ENCODE measurements at places on chromosomes 7 and 10.

DNA sequence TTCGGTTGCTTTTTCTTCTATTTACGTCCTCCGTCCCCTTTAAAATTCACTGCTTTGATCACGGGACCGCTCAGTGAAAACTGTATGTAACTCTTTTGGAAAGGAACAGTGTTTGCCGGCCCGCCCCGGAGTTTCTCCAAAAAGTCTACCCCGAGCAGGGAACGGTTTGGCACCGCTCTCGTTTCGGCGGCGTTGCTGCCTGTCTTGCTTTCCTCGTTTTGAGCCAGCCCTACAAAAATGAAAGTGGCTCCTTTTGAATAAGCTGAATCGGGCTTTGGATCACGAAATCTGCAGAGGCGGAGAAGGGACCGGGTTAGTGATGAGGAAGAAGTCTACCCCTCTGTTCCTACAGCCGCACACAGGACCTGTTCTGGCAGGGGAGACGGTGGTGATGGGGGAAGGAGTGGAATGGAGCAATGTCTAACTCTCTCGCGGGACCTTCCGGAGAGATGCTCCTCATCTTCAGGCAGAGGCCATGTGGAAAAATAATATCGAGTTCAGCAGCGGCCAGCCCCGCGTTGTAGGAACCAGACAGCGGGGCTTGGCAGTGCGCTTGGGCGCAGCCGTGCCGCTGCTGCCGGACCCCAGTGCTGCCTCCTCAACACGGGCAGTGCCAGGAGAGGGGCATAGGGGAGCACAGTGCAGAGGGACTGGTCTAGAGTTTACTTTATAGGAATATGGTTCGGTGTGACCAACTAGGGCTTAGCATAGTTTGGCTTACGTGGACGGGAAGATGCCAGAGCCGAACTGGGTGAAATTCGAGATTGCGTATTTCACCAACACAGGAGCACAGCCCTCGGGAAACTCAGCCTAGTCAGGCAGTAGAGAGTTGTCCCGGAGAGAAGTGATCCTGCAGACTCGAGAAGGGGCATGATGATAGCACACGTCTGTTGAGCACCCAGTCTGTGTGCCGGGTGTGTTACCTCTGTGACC is 1.4 kb downstream of the HTRA1 start:
- DNase-seq, result no peak

GRCh38 chr10:131511391-131511790 is 199.9 kb upstream of the TCERG1L start:
- DNase-seq, result no peak

DNA sequence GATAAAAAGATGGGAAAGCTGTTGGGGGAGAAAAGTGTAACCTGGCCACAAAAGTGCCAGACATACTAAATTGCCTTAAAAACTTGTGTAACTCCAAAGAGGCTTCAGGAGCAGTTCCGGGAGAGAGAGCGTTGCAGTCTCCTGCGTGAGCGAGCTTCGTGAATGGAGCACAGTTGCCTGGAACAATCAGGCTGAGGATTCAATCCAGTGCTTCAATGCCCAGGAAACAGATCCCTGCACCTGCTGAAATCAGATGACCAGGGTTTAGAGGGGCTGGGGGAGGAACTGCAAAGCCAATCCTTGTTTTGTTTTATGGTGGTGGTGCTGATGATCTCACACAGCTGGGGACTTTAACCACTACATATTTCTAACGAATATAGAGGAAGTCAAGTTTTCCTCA is 398.3 kb downstream of the DPP6 start:
- DNase-seq, result no peak

DNA sequence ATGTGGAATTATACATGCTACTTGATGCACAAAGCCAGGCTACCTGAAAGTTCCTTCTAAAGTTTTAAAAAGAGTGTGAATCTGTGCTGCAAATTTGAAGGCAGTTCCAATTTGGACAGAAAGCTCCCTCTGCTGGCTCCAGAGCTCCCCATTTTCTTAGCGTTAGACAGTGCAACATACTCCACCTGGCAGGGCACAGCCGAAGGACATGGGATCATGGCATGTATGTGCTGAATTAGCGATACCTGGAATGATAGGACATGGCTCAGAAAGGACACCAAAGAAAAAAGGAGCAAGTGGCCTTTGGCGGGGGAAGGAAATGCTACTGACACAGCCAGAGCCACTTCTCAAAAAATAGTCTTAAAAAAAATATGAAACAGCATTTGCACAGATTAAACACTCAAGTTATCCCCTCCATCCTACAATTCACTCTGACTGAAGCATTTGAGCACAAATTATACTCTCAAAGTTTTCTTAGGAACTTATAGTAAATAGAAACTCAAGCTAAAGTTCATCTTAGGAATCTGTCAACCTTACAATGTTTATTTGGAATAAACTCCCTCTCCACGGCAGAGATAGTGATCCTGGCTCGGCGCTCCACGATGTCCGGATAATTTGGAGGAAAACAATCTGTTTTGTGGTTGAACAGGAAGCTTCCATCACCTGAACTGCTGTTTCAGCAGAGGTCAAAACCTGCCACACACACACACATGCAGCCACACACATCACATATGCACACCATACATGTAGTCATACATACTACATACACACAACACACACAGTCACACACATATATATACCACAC is 80.0 kb downstream of the C7orf25 start:
- DNase-seq, result no peak

GRCh38 chr10:75508239-75508813 is 76.9 kb downstream of the LRMDA start:
- no peak for DNase-seq

GRCh38 chr7:145624618-145625017 is 492.0 kb upstream of the CNTNAP2 start:
- DNase-seq, result no peak

GRCh38 chr7:47318395-47319182 is 263.3 kb downstream of the TNS3 start:
- no peak for DNase-seq

- no peak for DNase-seq
These were observed 175.5 kb upstream of the LYZL2 start for GRCh38 chr10:30805061-30805460.

DNA sequence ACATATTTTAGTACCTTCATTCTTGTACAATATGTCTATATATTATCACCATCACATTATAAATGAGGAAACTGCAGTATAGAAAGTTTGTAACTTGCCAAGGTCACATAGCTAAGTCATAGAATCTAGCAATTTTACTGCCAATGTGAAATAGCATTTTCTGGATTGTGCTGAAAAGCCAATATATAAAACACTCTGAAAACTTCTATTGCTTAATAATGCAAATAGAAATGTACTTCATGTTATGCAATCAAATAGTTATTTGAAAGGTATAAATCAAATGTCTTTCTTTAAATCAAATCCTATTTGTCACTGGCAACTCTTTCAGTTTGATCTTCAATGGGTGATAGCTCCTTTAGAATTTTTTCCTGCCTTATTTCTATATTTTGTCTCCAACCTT is 129.5 kb downstream of the TMEM26 start:
- no peak for DNase-seq

DNA sequence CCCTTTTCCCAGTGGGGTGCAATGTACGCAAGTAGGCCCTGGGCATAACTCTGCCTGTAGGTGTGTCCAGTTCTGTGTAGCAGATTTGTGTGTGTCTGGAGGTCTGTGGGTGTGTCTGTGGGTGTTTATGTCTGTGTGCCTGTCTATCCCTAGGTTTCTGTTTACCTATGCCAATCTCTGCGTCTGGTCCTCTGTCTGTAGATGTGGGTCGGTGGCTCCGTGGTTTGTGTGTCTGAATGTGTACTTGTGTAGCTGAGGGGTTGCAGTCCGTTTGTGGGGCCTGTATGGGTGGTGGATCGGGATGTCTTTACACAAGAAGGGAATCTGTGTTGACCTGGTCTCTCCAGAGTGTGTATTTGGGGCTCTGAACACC is 932 bp downstream of the NYAP1 start:
- DNase-seq, result no peak

DNA sequence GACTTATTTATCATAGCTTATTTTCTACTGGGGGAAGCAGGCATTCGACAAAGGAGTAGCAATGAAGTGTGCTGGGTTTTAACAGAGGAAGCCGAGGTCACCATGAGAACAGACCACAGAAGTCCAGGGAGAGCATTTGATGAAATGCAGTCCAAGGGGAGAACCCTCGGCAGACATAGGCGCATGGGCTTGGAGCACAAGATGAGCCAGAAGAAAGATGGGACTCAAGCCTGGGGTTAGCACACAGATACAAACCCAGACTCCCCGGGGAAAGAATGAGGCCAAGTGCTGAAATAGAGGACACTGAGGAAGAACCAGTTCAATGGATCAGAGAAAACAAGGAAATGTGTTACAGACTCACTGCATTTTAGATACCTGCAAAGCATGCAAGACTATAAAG is 209.5 kb downstream of the FAM107B start:
- no peak for DNase-seq

GRCh38 chr10:105253515-105254212 is 612.6 kb downstream of the SORCS3 start:
- no peak for DNase-seq

Measured in activated CD4-positive, CD25-positive, alpha-beta regulatory T cell treated with anti-CD3 and anti-CD28 coated beads, Interleukin-2, amount 50 U/mL, for 72 hours (primary cell).